ENCODE measurements at places on chromosomes 2 and 18.
A peak's percentile ranks its signal among the peaks of the same experiment; 100 is the strongest.

DNA sequence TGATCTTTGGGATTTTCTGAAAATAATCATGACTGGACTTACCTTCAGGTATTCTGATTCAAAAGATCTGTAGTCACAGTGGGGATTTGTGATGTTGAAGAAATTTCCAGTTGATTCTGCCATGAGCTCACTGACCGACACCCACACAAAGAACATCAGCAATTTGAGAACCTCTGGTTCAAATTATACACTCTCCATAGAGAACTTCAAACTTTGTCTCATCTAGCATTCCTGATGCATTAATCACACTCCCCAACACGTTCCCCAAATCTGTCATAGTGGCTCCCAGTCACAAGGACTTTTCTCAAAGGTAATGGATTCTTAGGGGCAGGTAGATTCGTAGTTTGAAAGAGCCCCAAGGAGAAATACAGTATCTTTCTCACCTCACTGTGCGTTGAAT, 584.3 kb downstream of the FBXO15 start:
- DNase-seq = no peak

GRCh38 chr18:79540161-79540903, 139.3 kb upstream of the CTDP1 start:
- no peak for DNase-seq

DNA sequence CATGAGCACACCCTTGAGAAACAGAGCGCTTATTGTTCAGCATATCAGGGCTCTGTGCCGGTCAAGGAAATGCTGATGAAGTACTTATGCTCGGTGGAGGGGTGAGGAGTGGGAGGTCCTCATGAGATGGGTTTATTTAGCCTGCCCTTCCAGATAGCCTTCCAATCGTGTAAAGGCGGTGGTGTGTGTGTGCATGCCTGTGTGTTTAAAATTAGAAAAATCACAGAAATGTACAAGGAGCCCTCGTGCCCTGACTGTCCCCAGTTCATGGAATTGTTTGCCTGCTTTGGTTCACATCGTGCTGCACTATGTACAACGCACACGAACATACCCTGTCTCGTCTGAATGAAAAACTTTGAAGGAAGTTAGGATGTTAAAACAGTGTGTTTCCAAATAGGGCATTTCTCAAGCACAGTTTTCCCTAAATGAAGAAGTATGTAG, 158.6 kb downstream of the AQP4 start:
- DNase-seq = no peak

GRCh38 chr2:165248238-165248637, 9.0 kb downstream of the SCN2A start:
- no peak for DNase-seq

DNA sequence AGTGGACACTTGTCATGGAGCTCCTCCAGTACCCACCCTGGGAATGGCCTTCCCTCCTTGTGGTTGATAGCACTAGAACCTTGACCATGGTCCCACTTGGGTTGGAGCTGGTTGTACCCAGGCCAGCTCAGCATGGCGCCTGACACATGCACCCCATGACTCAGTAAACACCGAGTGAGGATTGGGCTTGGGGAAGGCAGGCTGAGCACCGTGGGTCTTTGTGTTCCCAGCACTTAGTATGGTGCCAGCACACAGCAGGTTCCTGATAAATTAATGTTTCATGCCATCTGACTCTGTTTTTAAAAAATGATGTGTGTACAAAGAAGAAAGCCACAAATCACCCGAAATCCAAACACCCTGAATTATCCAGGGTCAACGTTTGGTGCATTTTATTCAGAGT, 69.8 kb downstream of the CIB4 start:
- no peak for DNase-seq

DNA sequence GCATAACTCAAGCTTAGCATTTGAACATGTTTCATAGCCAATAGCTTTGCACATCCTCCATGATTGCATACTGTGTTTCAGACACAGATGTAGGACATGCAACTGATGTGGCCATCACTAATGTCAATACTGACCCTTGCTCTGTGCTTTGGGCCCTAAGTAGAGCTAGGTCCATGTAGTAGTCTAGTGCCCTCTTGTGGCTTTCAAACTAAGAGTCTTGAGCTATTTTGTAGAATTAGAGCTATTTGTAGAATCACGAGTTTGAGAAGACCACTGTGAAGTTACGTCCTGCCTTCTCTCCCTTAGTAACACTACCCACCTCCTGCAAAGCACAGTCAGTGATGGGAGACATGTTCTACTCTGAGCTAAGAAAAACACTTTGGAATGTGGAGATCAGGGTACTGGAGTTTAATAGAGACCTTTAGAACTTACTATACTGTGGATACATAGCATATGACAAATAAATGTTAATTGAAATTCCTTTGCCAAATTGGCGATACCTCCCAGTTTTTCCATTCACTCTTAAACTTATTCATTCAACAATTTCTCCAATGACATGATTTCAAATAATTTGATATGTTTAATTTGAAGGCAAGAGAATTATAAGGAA, 306.5 kb upstream of the TNP1 start:
- peak; percentile 60 for DNase-seq

- peak; percentile 60 for DNase-seq
Measured at GRCh38 chr2:85324639-85325465, 2.9 kb downstream of the TGOLN2 start.

DNA sequence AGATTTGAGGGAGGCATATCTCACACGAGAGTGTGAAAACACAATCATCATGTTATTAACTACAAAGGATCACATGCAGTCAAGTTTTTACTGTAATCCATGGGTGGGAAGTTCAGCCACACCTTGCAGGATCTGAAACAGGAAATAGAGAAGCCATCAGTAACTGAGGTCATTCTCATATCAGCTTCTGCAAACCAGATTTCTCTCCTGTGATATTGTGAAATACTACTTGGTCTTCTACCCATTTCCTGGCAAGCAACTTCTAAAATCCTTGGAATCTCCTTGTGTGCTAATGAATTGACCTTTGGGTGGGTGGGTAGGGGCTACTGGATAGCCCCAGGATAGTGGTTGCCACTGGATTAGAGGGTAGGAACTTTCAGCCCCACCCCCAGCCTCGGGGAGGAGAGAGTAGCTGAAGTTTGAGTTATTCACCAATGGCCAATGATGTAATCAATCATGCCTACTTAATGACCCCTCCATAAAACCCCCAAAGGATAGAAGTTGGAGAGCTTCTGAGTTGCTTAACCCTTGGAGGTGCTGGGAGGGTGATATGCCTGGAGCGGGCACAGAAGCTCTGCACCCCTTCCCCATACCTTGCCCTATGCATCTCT, 25.6 kb upstream of the TGIF1 start:
- peak; percentile 38 for DNase-seq

GRCh38 chr18:44682871-44683221, 2.2 kb downstream of the SETBP1 start:
- no peak for DNase-seq

- no peak for DNase-seq
Measured at GRCh38 chr2:240435948-240436682, 652 bp downstream of the GPC1 start.

- no peak for DNase-seq
Measured at GRCh38 chr2:158011055-158011771, 90.5 kb upstream of the UPP2 start.

DNA sequence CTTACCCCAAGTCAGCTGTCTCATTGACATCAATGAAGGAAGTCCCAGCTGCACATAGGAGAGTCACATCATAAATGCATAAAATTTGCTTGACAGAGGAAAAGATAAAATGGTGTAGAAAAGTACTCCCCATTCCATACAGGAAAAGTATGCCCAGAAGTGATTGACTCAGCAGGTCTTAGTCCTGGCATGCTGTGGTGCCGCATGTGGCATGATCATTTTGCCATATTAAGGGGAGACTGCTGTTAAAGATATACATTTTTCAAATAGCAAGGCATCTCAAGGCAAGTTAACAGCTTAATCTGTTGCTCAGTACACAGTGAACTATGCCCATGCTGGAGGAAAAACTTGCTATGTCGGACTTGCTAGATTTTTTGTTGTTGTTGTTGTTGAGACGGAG, 8.1 kb downstream of the COPS7B start:
- no peak for DNase-seq

DNA sequence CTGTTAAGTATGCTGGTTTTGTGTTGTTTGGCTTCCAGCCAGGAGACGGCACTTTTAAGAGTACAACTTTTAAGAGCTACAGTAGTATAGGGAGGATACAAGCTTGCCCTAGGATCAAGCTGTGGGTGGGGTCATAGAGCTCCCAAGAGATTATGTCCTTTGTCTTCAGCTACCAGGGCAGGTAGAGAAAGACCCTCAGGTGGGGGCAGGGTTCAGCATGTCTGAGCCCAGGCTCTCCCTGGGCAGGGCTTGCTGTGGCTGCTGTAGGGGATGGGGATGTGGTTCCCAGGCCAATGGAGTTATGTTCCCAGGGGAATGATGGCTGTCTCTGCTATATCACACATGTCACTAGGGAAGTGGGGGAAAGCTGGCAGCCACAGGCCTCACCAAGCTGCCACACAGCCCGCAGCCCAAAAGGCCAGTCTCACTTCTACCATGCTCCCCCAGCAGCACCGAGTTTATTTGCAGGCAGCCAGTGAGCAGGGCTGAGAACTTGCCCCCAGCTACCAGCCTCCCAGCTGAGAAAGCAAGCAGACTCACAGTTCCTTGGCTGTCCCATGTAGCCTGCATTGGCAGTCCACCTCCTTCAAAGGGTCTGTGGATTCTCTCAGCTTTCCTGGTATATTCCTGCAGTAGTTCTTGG, 105.7 kb upstream of the ERBB4 start:
- DNase-seq = no peak

GRCh38 chr18:58955001-58955400, 90.3 kb downstream of the ZNF532 start:
- DNase-seq = no peak

DNA sequence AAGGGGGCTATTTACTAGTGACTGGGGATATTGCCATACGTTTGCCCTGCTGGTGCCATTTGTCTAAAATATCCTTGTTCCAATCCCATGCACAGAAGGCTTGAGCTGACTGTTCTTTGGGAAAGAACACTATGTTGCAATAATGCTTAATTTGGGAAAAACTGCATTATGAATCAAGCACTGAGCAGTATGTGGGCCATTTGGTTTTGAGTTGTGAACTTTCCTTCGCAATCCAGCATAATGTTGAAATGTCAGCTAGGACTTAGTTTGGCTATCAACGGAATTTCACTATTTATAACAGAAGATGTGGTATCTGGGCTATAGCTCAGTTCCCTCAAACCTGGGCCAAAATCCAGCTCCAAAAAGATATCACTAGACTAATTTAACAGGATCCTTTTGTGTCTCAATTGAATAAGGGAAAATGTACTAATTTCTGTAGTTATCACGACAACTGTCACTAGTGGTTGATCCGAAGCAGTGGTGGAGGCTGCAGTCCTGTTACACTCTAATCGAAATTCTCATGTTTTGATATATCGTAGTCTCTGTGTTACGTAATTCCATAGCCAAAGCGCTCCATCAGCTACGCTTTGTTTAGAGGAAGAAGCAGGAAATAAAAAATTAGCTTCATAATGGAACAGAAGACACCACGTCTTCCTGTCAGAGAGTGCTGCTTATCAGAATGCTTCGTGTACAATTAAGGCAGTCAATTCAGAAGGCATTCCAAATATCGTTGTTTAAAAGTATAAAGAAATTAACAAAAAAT, 686.8 kb upstream of the SALL3 start:
- no peak for DNase-seq

GRCh38 chr2:65035351-65035943, 20.8 kb upstream of the CEP68 start:
- DNase-seq = no peak

DNA sequence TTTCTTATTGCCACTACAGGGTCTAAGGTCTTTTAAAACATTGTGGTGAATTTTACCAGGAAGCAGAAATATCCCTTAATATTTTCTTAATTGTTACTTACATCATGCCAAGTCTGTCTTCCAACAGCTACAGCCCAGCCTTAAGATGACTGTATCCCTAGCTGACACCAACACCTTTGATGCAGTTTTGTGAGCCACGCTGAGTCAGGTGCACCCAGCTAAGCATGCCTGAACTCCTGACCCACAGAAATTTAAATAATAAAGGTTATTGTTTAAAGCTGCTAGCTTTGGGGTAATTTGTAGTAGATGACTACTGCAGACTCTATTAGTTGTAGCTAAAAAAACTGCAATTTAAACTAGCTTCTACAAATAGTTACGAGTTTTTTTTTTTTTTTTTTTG, 1757.9 kb upstream of the LRRTM1 start:
- DNase-seq = no peak

GRCh38 chr18:5173236-5173635, 23.8 kb downstream of the AKAIN1 start:
- DNase-seq = no peak
